ENCODE measurements at places on chromosomes 1 and 21.

DNA sequence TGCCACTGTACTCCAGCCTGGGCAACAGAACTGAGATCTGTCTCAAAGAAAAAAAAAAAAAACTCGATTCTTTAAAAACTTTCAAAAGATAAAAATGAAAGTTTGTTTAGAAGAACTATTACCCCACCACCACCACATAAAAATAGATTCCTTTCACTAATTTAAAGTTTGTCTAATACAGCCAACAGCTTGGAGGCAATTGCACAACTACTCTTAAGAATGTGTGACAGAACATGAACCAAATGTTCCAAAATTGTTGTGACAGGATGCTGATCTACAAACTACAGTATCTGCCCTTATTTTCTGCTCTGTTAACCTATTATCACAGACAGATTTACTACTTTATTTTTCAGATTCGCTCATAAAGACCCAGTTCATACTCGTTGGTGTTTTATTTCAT is 5.5 kb upstream of the TGFBR3 start:
- no peak for DNase-seq

DNA sequence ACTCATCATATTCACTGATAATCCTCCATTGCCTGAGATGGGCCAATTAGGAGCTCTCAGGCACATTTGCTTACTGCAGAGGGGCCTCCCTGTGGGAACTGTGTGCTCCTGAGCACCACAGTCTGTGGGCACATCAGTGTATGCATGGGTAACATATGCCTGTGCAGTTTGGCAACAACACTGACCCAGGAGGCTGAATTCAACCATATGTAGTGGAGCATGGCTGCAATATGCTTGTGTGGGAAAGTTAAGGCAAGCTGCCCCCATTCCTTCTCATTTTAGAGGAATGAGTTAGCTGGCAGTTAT is 11.8 kb upstream of the FMOD start:
- no peak for DNase-seq

- no peak for DNase-seq
These were observed 389.7 kb downstream of the NTNG1 start for GRCh38 chr1:107530543-107530942.

DNA sequence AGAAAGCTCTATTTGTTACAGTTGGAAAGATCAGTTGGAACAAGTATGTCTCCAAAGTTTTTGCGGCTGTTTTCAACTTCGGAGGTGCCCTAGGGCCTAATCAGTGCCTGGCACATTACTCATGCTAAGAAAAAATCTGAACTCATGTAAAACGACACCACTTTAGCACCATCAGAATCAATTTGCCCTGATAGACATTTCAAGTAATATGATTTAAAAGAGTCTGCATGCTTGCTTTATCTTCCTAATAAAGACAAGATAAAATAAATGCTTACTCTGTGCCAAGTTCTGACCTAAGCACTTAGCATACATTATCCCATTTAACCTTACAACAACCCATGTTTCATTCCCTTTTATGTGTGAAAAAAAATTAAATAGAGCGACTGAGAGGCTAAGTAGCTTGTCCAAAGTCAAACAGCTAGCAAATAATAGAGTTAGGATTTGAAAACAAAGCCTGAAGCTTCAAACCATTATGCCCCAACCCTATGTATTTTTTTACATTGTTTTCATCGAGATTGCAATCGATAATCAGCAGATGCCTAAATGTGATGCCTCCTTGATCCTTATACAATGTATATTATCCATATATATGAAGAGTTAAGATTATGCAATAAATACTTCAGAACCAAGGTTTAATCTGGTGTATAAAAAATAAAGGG is 91.3 kb downstream of the DENND1B start:
- DNase-seq, result no peak

DNA sequence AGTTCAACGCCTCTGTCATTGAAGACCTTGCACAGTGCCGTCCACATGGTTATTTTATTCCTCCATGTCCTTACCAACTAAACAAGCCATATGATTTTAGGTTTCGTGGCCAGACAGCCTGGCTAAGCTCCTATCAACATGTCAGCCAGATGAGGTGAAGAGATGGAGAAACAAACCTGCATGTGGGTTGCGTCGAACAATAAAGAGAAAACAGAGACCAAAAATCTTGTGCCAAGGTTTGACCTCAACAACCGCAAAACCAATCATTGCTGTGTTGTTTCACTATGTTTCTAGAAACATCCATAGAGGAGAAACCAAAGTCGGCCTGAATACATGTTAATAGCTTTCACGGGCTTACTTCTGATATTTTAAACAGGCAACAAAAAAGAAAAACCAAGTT is 544.6 kb downstream of the SMYD3 start:
- no peak for DNase-seq

DNA sequence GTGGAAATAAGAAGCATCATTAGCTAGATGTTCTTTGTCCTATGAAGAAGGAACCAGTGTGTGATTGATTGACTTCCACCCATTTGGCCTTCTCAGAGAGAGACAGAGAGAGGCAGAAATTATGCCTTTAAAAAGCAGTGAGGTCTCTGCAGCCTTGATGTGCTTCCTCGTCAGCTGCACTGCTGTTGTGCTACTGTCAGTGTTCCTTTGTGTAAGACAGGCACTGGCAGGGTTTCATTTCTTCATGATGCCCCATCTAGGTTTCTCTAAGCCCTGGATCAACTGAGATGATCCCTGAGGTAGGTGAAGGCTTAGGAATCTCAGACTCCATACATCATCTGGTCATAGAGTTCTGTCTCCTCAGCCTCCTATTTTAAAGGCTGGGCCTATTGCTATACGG is 34.9 kb downstream of the GPR3 start:
- DNase-seq, result no peak

GRCh38 chr21:42101246-42101645 is 30.1 kb downstream of the UMODL1 start:
- no peak for DNase-seq

DNA sequence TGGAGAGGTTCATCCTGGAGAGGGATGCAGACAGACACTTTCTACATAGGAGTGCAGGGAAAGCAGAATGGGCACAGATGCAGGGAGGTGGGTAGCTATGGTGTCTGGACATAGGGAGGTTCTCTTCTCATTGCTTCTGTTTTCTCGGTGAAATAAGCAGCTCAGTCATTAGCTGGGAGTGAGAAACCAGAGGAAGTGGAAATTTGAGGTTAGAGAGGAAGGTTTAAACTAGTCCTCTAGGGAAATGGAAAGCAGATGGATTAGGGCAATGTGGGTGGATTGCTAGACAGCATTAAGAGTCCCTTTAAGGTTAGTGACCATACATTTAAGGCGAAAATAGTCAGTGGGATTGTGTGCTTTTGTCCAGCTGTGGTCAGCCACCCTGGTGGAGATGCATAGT is 39.6 kb downstream of the MPZL1 start:
- DNase-seq, result no peak

DNA sequence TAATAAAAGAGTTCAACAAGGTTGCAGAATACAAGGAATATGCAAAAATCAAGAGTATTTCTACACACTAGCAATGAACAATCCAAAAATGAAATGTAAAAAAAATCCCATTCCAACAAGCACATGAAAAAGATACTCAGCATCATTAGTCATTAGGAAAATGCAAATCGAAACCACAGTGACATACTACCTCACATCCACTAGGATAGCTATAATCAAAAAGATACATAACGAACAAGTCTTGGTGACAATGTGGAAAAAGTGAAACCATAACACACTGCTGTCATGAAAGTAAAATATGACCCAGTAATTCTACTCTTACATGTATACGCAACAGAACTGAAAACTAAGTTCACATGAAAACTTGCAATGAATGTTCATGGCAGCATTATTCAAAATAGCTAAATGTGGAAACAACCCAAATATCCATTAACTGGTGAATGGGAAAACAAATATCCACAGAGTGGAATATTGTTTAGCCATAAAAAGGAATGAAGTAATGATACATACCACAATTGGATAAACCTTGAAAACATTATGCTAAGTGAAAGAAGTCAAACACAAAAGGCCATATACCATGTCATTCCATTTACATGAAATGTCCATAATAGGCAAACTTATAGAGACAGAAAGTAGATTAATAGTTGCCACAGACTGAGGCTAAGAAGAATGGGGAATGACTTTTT is 34.3 kb downstream of the PIK3R3 start:
- DNase-seq, result no peak

- no peak for DNase-seq
These were observed 181.6 kb downstream of the RASAL2 start for GRCh38 chr1:178275553-178275952.

- DNase-seq, result no peak
These were observed 9.1 kb downstream of the PYCR2 start for GRCh38 chr1:225914947-225915346.

DNA sequence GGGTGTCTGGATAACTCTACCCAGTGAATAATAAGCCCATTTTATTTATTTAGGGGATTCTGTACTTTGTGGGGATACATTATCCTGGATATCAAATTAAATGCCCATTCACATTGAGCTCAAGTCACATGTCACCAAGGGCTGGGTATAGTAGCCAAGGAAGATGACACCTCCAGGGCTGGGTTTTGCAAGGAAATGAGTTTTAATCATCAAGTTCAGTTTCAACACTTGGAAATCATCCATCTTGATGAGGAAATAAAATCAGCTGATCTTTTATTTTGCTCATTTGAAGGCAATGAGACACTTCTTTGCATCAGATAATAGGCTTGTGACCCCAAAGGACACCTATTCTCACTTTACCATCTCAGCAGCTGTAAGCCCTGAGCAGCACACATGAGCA is 80.0 kb upstream of the TNR start:
- DNase-seq, result no peak

DNA sequence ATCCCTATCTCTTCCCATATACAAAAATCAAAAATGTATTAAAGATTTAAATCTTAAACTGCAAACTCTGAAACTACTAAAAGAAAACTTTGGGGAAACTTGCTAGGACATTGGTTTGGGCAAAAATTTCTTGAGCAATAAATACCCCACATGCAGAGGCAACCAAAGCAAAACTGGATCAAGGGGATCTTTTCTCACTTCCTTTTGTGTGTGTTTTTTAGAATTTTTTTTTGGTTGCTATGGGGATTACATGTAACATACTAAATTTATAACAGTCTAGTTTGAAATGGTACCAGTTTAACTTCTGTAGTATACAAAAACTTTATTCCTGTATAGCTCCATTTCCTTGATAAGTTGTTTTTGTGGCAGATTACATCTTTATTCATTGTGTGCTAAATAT is 16.8 kb downstream of the MAST2 start:
- DNase-seq, result no peak

DNA sequence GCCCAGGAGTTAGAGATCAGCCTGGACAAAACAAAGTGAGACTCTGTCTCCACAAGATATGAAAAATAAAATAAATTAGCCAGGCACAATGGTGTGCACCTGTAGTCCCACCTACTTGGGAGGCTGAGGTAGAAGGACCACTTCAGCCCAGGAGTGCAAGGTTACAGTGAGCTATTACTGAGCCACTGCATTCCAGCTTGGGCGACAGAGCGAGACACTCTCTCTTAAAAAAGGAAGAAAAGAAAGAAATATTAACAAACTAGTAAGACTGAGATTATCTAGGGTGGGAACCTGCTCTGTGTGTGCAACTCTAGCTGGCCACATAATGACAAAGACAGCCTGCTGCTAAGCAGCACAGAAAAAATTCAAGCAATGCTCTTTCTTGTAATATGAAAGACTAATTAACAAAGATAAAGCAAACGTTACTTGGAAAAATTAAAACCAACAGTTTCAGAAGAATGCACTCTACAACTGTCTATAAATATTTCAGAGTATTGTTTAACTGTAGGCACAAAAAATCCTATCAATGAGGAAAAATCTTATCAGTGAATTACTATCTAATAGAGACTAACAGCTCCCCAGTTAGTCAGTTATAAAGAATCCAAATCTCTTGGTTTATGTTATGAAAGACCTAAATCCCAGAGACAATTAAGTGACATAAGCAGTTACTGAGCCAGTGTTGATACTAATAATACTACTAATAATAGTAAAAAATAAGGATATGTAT is 74.5 kb downstream of the ENAH start:
- no peak for DNase-seq
